ENCODE measurements at places on chromosomes 4 and X. TPM values are rescaled to one million over a fixed set of nuclear protein-coding genes. Genes with fewer than 3 reads are reported as not detected.

Gene PF4V1
- not detected for total RNA-seq

Gene HMGN5
- 1.9 TPM for total RNA-seq

Gene NKX3-2
- not detected for total RNA-seq

DNA sequence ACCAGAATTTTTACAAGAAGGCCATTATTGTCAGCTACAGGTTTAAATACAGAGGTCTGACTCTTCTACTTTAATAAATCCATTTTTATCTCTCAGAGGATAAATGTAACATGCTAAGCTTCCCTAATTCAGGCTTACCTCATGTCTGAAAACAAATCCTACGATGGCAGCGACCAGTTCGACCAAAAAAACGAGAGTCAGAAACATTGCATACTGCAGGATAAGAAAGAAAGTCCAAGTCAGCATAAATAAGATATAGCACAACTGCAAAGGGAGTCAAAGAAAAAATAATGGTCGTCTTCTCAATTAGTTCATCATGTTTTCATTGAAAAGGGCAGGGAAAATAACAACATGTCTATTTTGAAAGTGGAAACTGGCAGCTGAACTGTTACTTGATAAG, 1.6 kb downstream of the TSPAN6 start:
- DNase-seq, result no peak

Gene UBE2K
- 60.5 TPM for total RNA-seq

All from heart right ventricle (tissue), 16 donors.